ENCODE measurements at places on chromosomes 7 and 10.
A peak's percentile ranks its signal among the peaks of the same experiment; 100 is the strongest.

DNA sequence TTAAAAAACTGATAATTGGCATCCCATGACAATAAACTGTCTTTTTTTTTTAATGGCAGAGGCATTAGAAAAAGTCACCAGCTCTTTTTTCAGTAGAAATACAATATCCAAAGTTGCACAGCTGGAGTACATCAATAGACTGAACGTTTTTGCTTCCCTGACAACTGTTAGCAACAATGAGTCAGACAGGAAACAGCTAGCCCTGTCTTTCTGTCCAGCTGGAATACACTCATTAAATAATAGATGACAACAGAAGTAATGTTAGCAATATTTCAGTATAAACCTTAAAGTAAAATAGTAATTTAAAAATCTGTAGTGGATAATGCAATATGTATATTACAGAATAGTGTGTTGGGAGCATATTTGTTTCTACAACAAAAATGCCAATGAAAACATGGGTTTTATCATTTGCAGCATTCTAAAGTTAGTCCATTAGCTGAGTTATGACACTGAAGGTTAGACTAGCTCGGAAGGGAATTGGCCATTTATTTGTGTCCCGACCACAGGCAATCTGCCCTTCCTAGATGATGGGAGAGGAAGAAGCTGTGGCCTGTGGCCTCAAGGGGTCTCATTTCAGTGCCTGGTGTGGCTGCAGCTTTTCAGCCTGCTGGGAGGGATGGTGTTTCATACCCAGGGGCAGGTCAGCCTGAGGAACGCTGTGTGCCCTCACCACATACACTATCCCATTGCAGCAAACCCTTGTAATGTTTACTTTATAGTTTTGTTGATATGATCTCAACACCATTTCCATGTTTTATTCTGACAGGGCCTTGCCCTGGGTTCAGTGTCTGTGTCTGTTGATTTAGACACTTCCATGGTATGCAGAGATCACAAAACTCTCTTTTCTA lies 173.3 kb downstream of the SLC16A9 start:
- no peak for DNase-seq

DNA sequence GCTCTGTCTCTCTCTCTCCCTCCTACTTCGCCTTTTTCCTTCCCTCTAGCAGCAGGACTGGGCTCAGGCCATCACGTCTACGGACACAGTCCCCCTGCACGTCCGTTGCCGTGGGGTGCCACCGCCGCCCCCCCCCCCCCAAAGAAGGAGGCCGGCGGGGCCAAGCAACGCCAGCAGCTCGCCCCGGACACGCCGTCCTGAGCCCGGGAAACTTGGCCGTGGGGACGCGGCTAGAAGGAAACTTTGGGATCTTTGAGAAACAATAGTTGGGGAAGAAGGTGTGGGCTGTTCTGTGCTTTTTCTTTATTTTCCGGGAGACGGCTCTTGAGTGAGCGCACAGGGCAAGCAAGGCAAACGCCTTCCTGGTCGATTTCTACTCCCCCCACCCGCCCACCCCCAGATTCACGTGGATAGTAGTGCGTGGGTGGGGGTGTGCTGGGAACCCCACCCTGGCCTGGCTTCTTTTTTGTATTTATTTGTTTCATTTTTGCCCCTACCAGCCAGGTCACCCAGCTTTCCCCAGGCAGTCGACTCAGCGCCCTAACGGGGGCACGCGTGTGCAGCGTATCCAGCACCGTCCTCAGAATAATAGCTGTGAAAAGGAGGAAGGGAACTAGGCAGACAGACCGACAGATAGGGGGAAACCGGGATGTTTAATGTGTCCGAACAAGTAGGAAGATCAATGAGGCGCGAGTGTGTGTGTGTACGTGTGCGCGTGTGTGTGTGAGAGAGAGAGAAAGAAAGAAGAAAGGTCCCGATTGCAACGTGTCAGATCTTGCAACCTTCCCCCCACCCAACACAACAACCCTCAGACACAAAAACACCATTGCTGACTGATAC lies 1.4 kb downstream of the MXI1 start:
- no peak for DNase-seq

DNA sequence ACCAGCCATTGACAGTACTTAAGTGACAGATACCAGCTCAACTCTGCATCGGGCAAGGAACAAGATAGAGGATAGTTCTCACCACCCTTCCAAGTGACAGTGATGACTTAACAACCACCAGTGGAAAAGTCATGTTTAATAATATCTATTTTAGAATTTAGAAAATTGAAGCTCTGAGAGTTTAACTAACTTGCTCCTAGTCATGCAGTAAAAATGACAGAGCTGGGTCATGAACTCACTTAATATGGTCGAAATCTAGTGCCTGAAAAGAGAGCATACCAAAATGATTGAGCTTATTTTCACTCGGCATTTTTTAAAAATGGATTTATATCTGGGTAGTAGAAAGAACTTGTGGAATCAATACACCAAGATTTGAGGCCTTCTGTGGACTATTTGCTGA lies 367.8 kb upstream of the IGFBP3 start:
- DNase-seq, result no peak

DNA sequence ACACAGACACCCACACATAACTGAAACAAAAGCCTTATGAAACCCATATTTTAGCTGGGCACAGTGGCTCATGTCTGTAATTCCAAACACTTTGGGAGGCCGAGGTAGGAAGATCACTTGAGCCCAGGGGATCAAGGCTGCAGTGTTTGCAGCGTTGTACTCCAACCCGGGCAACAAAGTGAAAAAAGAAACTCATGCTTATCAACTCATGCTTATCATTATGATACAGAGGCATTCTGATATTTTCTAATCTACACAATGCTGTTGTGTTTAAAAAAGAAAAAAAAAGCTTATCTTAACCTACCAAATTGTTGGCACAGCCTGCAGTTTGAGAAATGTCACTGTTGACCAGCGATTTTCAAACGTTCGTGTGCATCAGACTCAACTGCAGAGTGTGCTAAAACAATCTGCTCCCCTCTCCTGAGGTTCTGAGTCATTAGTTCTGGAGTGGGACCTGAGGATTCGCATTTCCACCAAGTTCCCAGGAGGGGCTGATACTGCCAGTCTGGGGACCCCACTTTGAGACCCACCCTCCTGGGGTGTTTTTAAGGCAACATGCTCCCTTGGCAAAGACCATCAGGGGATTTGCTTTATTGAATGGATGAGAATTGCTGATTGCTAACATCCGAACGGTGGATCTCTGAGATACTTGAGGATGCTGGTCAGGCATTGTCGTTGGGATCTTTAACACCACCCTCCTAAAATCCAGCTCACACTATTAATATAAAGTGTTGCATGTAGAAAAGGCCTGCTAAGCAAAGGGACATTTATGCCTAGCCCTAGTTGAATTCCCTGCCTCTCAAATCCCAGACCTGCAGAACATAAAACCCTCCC lies 16.2 kb downstream of the CHST3 start:
- DNase-seq, result no peak

GRCh38 chr10:70461397-70462348 lies 16.9 kb upstream of the PALD1 start:
- peak; percentile 31 for DNase-seq

DNA sequence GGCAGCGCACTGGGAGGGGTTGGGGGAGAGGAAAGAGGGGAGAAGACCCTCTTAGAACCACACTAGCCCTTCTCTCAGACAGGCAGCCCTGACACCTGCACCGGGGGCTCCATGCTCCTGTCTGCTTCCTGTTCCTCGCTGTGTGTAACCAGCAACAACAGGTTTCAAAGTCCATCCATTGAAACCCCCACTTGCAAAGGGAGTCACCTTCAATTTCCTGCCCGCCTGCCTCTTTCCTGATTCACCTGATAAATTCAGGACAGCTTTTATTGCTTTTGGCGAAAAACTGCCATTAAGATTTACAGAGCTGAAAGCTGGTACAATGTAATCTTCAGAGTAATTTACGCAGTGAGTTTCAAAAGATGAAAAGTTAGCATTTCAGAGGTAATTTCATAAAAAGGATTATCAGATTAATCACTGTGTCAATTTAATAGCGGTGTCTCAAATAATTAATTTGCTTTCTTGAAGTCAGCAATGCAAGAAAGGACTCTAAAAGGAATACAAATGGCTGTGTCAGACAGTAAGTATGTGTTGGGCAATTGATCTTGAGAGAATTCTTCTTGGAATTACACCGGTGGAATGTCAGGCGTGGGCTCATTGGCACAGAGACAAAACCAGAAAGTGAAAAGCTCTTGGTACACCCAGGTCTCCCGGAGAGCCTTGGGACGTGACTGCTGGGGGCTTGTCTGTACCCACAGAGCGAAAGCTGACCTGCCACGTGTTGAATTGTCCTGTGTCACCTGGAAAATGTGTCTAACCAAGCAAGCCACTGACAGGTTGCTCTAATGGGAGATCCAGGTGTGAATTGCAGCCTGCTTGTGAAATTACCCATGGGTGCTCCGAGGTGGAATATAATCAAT lies 60.7 kb downstream of the TMEM209 start:
- no peak for DNase-seq

DNA sequence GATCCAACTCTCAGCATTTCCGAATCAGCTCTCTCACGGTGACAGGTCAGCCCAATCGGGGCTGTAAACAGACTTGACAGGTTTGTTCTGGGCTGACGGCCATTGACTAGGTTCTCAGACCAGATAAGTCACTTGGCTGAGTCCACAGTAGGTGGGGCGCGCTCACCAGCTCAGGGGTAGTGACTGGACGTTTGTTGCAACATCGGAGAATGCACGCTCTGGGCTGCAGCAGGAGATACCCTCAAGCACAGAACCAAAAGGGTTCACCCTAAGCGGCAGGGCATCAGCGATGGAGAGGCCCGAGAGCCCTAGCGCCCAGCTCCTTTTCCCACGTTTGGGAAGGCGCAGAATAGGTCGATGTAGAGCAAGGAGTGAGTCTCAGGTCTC lies 1.8 kb downstream of the KLLN start:
- peak; percentile 32 for DNase-seq

DNA sequence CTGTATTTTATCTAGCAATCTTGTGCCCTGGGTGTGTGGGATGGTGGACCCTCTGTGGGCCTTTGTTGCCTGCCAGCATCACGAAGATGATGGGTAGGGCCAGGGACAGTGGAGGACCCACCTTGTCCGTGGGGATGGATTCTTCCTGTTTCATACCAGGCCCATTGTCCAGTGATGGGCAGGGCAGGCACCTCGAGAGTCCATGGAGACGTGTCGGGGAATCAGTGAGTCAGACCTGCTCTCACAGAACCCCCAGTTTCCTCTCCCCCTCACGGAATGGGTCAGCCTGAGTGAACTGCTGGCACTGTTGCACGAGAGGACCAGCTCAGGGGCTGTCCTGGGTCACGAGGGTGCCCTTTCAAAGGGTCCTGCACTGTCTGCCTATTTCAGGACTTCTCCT lies 401.2 kb downstream of the RPS24 start:
- no peak for DNase-seq

DNA sequence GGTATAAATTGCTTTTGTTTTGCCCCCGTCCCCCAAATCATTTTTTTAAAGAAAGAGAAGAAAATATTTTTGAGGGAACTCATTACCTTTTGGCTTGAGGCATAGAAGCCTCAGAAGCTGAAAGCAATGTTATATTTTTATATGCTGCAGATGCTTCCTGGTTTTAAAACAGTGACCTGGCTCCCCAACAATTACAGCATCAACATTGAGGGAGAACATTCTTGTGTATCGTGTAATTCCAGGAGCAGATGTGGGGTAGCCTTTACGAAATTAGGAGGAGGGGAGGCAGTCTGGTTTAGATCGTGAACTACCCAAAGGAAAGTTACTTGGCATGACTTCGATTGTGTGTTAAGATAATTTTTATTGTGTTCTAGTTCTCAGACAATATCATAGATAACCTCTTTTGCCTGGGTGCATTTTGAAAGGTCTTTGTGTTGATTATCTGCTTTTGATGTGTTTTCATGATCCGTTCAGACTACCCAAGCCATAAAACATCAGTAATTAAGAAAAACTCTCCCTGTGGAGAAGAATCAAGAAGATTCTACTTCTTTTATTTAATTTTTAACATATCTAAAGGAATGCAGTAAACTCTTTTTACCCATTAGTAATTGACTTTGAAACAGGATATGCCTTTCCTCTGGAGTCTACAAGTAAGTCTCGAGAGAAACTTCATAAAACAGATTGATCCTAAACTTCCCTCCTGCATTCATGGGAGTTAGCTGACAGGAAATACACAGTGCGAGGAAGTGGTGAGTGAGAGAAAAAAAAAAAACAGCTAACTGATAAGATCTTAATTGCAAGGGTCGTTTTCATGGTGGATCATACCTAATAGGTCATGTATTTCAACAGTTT lies 141.4 kb downstream of the KIAA1217 start:
- no peak for DNase-seq

GRCh38 chr10:132104471-132105301 lies 38.9 kb downstream of the JAKMIP3 start:
- DNase-seq, result no peak

DNA sequence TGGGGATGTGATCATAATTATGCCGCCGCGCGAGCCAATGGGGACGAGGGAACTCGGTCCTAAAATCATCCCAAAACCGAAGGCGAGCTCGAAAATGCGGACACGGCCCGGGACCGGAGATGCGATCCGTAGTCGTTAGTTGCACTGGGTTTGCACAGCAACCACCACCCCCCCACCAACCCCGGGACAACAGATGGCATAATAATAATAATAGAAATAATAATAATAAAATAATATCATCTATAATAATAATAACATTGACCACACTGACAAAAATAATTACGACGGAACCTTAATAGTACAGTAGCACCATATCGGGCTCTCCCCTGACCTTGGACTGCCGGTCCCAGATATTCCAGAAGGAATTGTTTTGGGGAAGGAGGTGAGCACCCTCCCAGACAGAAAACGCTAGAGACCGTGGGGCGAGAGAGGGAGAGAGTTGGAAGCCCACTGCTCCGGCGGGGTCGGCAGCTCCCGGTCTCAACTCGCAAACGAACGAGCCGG lies 1.1 kb upstream of the EMX2 start:
- no peak for DNase-seq

DNA sequence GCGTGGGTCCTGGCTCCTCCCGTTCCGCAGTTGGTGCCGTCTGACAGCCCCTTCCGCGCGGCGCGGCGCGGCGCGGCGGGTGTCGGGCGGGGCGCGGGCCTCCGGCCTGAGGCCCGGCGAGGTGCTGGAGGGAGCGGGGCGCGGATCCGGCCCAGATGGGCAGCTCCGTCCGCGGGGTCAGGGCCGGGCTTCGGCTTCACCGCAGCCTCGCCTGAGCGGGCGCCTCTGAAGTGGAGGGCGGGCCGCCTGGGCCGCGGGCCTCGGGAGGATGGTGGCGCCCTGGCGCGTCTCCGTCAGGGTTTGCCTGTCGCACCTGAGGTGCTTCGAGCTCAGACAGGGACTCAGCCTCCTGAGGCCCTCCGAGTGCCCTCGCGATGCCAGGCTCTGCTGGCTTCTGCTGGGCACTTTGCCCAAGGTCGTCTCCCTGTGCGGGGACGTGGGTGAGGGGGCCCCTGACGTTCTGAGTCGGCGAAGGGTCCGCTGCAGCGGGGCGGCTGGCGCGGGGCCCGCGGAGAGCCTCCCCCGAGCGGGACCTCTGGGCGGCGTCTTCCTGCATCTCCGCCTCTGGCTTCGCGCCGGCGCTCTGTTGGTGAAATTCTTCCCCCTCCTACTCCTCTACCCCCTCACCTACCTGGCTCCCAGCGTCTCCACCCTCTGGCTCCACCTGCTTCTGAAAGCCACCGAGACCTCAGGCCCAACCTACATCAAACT lies 473 bp downstream of the ADCK2 start:
- DNase-seq, result peak; percentile 47

GRCh38 chr7:151624246-151624928 lies 104.7 kb upstream of the RHEB start:
- no peak for DNase-seq

- no peak for DNase-seq
Measured at GRCh38 chr7:5595545-5596045, 172.0 kb upstream of the TNRC18 start.

Measured in stimulated activated naive CD4-positive, alpha-beta T cell (primary cell).